ENCODE measurements at places on chromosomes 5 and 9.

- no peak for DNase-seq
Observed at GRCh38 chr5:58135571-58136335, 324.1 kb downstream of the PLK2 start.

DNA sequence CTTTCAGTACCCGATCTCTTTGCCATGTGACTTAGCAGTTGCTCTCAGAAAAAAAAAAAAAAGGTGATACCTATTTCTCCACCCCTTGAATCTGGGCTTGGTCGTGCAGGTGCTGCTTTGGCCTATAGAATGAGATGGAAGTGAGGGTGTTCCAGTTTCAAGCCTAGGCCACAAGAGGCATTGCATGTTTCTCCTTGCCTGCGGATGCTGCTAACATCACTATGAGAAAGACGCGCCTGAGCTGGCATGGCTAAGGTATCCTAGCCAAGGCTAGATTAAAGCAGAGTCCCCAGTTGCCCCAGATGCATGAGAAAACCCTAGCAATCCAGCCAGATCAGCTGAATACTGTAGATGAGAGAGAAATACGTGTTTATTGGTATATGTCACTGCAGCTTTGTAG is 14.7 kb upstream of the CSF1R start:
- no peak for DNase-seq

- DNase-seq, result no peak
Observed at GRCh38 chr9:134316449-134317160, 9.7 kb upstream of the RXRA start.

GRCh38 chr5:180153099-180153498 is 55.9 kb downstream of the RASGEF1C start:
- no peak for DNase-seq

DNA sequence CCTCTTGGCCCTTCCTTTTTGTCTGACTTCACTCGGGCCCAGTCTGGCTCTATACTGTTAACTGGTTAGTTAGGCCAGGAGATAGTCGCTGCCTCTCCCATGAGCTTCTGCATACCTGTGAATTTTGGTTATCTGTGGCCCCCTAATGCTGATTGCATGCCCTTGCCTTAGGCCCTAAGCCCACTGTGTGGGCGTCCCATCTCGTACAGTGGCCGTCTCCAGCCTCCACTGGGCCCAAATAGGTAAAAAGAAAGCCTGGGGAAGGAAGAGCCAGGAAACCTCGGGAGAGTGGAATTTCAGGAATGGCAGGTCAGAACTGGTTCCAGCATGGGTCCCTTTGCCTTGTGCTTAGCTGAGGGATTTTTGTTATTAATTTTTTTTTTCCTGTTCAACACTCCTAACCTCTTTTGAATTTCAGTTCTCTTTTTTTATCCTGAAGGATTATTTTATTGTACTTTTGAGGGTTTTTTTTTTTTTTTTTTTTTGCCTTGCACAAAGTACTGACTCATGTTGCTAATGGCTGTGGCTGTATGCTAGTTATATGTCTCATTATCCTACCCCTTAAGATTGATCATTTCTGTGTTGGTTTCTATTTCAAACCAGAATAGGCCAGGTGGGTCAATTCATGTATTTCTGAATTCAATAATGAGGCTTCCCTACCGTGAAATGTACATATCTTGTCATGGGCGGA is 3.4 kb downstream of the PRRC2B start:
- no peak for DNase-seq

- DNase-seq, result no peak
Observed at GRCh38 chr9:78954286-78954685, 617.5 kb upstream of the TLE4 start.

Measured in activated T-helper 1 cell treated with Interleukin-2 at 50 U/mL for 16 hours (primary cell).